ENCODE measurements at places on chromosomes 7 and 10. TPM values are rescaled to one million over a fixed set of nuclear protein-coding genes. Genes with fewer than 3 reads are reported as not detected.

The LIPK gene
- total RNA-seq: not detected

The OR2A7 gene
- total RNA-seq: not detected

The CNNM1 gene
- 0.22 TPM for total RNA-seq

The CTAGE8 gene
- total RNA-seq: not detected

The HPS1 gene
- 34.8 TPM for total RNA-seq

The SLC13A1 gene
- total RNA-seq: not detected

The KNDC1 gene
- 0.05 TPM for total RNA-seq

The IFIT1 gene
- 9.8 TPM for total RNA-seq

The HOXA1 gene
- total RNA-seq: 0.19 TPM

The TMEM236 gene
- total RNA-seq: 0.54 TPM

The PGAM2 gene
- total RNA-seq: 322 TPM

The PRLHR gene
- total RNA-seq: not detected

The TAS2R3 gene
- 0.35 TPM for total RNA-seq

The PLPP4 gene
- 0.27 TPM for total RNA-seq

The SPRN gene
- not detected for total RNA-seq

The LDB1 gene
- 53.6 TPM for total RNA-seq

The ADRA2A gene
- total RNA-seq: 1.1 TPM

The OR6V1 gene
- not detected for total RNA-seq

The PDZD7 gene
- total RNA-seq: 0.40 TPM

The TCAF1 gene
- total RNA-seq: 46.3 TPM

The AKR1C3 gene
- total RNA-seq: 15.2 TPM

The MPP7 gene
- total RNA-seq: 13.1 TPM

The CTBP2 gene
- total RNA-seq: 35.9 TPM

The FERD3L gene
- total RNA-seq: not detected

The OPN1SW gene
- not detected for total RNA-seq

The DLX6 gene
- total RNA-seq: not detected

The CTAGE15 gene
- not detected for total RNA-seq

The RET gene
- 0.94 TPM for total RNA-seq

The COL17A1 gene
- 0.22 TPM for total RNA-seq

The MMD2 gene
- not detected for total RNA-seq

The TMEM140 gene
- 15.2 TPM for total RNA-seq

The NFE2L3 gene
- total RNA-seq: 0.57 TPM

The DNAH11 gene
- total RNA-seq: 0.51 TPM

The GIMAP7 gene
- 13.0 TPM for total RNA-seq

The PRRT4 gene
- 2.4 TPM for total RNA-seq

The FAM180A gene
- 25.1 TPM for total RNA-seq

The ZNF25 gene
- 18.9 TPM for total RNA-seq

The CDC14C gene
- total RNA-seq: not detected

The SVOPL gene
- not detected for total RNA-seq

The ZNF804B gene
- total RNA-seq: 0.05 TPM

The TUBAL3 gene
- 0.40 TPM for total RNA-seq

The SDK1 gene
- total RNA-seq: 0.32 TPM

The SUV39H2 gene
- 7.9 TPM for total RNA-seq

The ELAPOR2 gene
- 8.9 TPM for total RNA-seq

The CRHR2 gene
- 0.57 TPM for total RNA-seq

The PRR15 gene
- 0.40 TPM for total RNA-seq

The CDH23 gene
- 9.3 TPM for total RNA-seq

The FGFBP3 gene
- total RNA-seq: 0.65 TPM

The VSTM2A gene
- not detected for total RNA-seq

The VWDE gene
- 0.38 TPM for total RNA-seq

The RASA4B gene
- 6.3 TPM for total RNA-seq

The INSIG1 gene
- total RNA-seq: 15.2 TPM

The THSD7A gene
- 3.4 TPM for total RNA-seq

The BICC1 gene
- total RNA-seq: 6.4 TPM

The ZNF736 gene
- 6.8 TPM for total RNA-seq

The FOXI2 gene
- 0.24 TPM for total RNA-seq

The GPC2 gene
- total RNA-seq: 0.92 TPM
